ENCODE measurements at places on chromosomes 5 and 9. TPM values are rescaled to one million over a fixed set of nuclear protein-coding genes. Genes with fewer than 3 reads are reported as not detected.

DNA sequence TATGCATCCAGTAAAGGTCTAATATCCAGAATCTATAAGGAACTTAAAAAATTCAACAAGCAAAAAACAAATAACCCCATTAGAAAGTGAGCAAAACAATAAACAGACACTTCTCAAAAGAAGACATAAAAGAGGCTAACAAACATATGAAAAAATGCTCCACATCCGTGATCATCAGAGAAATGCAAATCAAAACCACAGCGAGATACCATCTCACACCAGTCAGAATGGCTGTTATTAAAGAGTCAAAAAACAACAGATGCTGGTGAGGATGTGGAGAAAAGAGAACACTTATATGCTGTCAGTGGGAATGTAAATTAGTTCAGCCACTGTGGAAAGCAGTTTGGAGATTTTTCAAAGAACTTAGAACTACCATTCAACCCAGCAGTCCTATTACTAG, 86.1 kb downstream of the WWC1 start:
- no peak overlapping the region for H3K4me3 ChIP-seq
- no peak for DNase-seq
- no peak overlapping the region for H3K27ac ChIP-seq
- no peaks in the 10 kb centered on the region for H3K27me3 ChIP-seq
- no peaks in the 10 kb centered on the region for H3K36me3 ChIP-seq

DNA sequence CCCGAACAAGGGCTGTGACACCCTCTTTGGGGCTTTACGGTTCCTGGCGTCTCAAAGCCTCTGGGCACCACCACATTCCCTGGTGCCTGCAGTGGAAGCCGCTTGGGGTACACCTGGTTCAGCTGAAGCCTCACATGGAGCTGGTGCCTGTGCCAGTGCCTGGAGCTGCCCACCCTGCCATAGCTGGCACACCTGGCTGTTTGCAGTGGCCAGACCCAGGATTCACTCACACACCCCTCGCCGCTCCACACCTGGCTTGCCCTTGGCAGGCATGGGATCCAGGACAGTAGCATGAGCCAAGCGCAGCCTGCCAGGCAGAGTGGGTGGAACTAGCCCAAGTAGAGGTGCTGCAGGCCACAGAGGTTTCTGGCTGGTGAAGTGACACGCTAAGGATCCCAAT, 641.8 kb downstream of the TLE4 start:
- no peaks in the 10 kb centered on the region for H3K36me3 ChIP-seq
- no peak overlapping the region for H3K27ac ChIP-seq
- no peak for DNase-seq
- no peak overlapping the region for H3K4me3 ChIP-seq
- no peaks in the 10 kb centered on the region for H3K4me1 ChIP-seq

DNA sequence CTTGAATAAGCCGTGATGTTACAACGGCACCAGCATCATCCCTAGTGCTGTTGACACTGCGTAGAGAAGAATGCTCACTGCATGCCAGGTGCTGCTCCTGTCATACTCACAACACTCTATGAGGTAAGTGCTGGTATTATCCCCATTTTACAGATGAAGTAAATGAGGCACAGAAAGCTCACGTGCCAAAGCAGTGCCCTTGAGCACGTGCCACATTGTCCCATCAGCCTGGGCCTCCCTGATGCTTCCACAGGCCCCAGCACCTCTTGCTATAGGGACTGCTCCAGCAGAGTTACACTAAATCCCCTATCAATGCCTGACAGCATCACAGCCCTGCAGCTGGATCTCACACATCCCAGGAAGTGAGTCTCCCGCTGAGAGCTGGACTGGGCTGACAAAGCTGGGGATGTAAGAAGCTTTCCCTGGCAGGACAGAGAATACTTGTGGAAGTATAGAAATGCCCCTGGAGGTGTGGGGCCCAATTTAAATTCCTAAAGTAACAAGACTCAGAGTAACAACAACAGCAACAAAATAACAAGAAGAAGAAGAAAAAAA, 216.1 kb downstream of the FSTL4 start:
- H3K4me3 ChIP-seq: no peak overlapping the region
- no peak for DNase-seq
- peaks cover 6% of the 10 kb centered on the region for H3K27me3 ChIP-seq
- peaks cover 5% of the 10 kb centered on the region for H3K4me1 ChIP-seq
- no peaks in the 10 kb centered on the region for H3K36me3 ChIP-seq

DNA sequence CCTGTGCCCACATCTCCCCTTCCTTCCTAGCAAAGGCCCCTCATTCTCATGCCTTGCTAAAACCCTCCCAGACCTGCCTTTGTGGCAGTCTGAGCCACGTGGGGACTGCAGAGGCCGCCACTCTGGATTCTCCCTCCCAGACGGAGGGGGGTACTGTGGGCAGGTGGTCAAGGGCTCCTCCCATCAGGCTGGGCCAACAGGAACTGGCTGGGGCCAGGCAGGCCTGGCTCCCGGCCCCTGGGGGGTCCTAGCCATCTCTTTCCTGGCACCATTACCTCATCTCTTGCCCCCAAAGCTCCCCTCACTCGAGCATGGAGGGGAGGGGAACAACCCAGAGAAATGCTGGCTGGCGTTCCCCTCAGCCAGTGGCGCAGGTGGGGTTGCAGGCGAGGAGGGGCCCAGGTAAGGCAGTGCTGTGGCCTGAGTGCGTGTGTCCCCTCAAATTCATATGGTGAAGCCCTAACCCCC, 88.6 kb downstream of the ZNF354C start:
- H3K4me1 ChIP-seq: no peaks in the 10 kb centered on the region
- no peak overlapping the region for H3K4me3 ChIP-seq
- no peaks in the 10 kb centered on the region for H3K27me3 ChIP-seq
- no peaks in the 10 kb centered on the region for H3K36me3 ChIP-seq
- H3K27ac ChIP-seq: no peak overlapping the region
- no peak for DNase-seq

- no peaks in the 10 kb centered on the region for H3K36me3 ChIP-seq
- no peaks in the 10 kb centered on the region for H3K4me1 ChIP-seq
- no peaks in the 10 kb centered on the region for H3K27me3 ChIP-seq
- no peak for DNase-seq
Measured at GRCh38 chr9:126482361-126483044, 131.2 kb upstream of the LMX1B start.

Gene TMC1
- total RNA-seq: 0.59 TPM

DNA sequence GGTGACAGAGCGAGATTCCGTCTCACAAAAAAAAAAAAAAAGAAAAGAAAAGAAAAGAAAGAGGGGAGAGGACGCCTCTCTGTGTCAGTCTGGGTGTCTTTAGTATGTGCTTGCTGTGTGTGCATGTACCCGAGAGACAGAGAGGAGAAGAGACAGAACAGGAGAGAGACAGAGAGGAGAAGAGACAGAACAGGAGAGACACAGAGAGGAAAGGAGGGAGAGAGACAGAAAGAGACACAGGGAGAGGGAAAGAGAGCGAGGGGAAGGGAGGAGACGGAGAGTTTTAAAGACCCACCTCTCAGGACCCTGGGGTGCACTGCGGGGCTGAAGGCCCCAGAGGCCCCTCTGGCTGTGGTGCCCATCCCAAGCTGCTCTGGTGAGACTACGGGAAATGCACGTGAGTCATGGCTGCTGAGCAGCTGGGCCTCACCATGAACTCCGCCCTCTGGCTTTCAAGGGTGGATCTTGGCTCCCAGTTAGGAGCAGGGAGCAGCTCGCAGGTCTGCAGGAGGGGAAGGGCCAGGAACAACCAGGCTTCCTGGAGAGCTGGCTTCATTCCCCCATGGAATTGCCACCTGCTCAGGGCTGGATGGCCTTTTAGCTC, 7.9 kb downstream of the SLC6A3 start:
- H3K4me1 ChIP-seq: no peaks in the 10 kb centered on the region
- no peak for DNase-seq
- no peak overlapping the region for H3K27ac ChIP-seq
- no peaks in the 10 kb centered on the region for H3K36me3 ChIP-seq
